ENCODE measurements at places on chromosomes 2 and 18.

- no peak for DNase-seq
These were observed 110.9 kb downstream of the SS18 start for GRCh38 chr18:25979369-25980040.

- DNase-seq, result no peak
These were observed 13.3 kb downstream of the TMEM177 start for GRCh38 chr2:119692310-119692709.

GRCh38 chr18:56836173-56836572 lies 185.0 kb downstream of the WDR7 start:
- DNase-seq, result no peak

DNA sequence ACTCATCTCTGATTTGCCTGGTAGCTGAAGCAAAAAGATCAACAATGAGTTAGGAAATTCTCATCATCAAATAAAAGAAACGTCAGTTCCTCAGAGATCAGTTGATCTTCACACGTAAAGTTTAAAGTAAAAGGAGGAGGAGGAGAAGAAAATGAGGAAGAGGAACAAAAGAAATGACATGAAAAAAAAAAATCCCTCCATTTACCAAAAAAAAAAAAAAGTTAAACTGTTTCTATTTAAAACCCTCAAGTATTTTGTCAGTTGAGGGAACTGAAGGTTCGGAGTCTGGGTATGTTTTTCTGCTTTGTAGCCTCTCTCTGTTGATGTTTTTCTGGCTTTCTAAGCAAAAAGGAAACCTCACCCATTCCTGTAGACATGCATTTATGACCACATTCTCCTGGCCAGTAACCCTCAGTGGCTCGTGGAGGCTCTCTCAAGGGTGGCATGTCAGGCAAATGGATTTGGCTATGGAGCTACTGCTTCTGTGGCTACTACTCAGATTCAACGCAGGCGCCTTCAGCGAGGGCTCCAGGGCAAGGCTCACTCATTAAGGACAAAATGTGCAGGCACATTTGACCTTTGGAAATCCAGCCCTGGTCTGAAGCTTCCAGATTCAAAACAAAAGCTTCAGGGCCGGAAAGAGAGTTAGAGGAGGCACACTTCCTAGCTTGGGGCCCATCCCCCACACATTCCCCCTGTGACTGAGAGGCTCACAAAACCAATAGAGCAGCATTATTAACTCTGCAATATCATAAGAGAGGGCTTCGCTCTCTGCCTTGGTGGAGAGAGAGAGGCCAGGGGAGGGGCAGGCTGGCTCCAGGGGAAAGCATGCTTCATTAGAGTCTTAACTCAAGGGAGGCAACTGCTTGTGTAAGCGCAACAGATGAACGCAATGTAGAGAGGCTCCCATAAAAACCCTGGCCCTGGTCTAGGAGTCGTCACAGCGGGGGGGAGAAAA lies 22.3 kb downstream of the KLF7 start:
- DNase-seq, result peak; percentile 71

- no peak for DNase-seq
These were observed 31.5 kb downstream of the ANKRD44 start for GRCh38 chr2:197278799-197279763.

DNA sequence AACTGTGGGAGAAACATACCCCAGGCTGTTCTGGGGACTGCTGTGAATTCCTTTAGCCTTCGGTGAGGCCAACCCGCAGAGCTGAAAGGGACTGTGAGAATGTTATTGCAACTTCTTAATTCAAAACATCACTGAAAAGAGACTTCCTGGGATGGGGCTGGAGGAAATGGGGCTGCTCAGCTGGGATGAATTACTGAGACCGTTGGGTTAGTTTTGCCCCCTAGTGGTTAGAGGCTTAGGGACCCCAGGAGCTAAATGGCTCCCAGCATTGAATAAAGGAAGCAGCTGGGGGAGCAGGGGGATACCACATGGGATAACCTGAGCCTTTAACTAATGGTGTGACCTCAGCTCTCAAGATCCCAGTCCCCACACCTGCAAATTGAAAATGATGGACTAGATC lies 941.1 kb upstream of the FANCL start:
- DNase-seq, result no peak

DNA sequence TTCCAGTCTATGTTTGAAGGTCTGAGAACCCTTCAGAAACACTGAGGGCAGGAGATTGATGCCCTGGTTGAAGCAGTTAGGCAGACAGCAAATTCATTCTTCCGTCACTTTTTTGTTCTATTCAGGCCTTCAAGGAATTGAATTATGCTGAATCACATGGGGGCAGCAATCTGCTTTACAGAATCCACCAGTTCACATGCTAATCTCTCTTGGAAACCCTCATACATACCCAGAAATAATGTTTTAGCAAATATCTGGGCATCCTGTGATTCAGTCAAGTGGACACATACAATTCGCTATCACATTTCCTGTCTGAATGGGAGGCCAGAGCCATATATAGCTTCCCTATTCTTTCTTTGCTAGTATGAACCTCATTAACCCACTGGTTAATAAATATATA lies 301.4 kb upstream of the CNTNAP5 start:
- DNase-seq, result no peak

DNA sequence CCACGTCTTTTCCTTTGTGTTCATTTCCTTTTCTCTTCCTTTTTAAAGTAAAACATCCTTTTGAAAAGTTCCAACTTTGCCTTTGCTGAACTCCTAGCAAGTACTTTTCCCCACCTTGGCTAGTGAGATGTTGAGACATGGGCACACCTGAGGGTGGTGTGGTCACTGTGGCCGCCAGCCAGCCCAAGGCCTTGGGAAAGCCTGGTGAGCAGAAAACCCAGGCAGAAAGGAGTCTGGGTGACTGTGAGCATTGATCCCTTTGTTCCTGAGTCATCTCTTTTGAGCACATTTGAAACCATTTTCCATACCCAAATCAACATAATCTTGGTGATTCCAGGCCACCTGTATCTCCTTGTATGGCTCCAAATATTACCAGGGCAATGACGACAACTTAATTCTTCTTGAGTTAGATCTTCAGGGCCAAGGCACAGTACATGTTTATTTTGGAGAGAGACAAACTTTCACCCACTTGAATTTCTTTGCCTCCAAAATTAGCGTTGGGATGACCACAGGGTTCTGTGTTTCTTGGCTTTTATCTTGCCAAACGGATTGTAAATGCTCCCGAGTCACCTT lies 14.5 kb downstream of the EPAS1 start:
- no peak for DNase-seq

DNA sequence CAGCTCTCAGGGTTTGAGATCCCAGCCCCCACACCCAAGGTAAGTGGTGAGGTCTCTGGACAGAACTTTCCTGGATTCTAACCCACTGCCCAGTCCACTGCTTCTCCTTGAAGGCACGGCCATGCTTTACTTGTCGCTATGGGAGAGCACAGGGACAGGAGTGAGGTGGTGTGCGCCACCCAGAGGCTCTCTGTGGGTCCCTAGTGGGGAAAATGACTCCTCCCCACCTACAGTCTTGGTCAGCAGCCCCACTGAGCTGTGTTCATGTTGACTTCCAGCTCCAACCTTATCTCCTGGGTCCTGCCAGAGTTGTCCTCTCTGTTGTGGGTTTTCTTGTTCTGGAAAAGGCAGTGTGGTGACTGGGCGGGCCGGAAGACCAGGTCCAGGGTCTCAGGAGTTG lies 11.1 kb downstream of the TET3 start:
- no peak for DNase-seq

- no peak for DNase-seq
These were observed 94.5 kb upstream of the TMEM178A start for GRCh38 chr2:39571111-39571731.

GRCh38 chr2:63078852-63079606 lies 28.4 kb downstream of the OTX1 start:
- no peak for DNase-seq

DNA sequence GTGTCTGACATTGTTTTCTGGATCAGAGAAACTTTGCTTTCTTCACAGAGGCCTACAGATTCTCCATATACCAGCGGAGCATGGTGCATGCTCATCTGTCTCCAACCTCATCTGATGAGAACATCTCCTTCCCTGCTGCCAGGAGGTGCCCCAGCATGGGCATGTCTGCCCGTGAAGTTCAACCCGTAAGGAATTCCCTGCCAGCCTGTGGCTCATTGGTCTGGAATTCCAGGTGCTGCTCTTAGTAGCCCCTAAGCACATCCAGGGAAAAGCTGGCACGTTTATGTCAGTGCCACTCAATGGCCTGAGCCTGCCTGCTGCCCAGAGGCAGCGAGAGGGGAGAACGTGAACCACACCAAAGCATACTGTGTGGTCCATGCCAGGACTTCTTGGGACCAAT lies 1.7 kb upstream of the SP100 start:
- no peak for DNase-seq

DNA sequence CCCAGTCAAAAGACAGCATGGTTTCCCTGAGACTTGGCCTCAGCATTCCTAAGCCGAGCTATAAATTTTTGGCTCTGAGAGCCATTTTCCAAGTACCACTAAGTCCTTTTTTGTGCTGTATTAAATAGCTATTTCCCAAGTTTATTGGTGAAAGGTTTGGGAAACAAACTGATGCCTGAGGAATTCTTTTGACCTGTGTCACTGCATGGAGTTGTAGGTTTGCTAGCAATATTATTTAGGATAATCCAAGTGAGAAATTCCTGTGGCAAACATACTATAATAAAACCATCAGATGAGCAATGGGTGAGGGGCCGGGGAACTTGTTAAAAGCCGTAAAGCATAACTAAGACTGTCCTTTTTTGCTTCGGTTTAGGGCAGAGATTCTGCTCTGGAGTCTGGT lies 28.4 kb downstream of the ARHGAP28 start:
- no peak for DNase-seq

DNA sequence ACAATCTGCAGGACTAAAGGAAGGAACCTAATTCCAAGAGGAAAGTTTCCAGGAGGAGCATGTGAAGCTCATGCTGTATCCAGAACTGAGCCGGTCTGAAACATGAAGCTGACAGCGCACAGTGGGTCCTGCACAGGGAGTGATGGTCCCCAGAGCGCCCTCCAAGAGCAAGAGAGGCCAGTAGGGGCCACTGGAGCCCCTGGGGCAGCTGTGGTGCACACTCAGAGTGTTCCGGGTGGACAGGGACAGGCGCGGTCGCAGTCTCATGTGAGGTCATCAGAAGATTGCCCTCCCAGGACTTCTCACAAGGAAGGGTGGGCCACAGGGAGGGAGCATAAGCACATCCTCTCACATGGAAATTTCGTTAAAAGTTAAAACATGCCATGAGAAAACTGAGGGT lies 355.9 kb downstream of the EIPR1 start:
- DNase-seq, result no peak
